Heart left ventricle (tissue), 16 donors: ENCODE measurements at places on chromosomes 12 and 14. TPM values are rescaled to one million over a fixed set of nuclear protein-coding genes. Genes with fewer than 3 reads are reported as not detected.
A peak's percentile ranks its signal among the peaks of the same experiment; 100 is the strongest.

DNA sequence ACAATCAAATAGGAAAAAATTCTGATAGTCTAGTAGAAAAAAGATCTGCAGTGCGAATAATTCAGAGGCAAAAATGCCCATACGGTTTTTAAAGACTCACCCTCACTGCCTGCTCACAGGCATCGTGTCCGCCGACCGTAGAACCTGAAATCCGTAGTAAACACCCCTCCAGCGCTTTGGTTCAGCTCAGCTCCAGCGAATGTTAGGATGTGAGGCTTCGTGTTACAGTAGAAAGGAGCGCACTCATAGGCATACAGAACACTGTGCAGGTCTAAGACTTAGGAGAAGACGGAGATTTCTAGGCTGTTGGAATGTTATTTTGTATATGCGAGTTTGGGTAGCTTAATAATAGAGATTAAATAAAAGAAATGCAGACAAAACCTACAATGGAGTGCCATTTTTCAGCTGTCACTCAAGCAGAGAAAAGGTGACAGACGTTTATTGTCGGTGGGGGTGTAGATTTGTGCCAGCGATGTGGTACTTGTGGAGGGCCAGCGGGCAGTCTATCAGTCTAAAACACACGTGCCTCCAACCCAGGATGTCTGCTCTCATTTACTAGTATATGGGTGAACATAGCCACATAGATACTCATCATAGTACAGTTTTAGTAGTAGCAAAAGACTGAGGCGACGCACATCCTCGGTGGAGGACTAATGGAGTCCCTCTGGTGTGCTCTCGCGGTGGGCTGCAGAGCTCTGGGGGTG lies 25.7 kb downstream of the SFSWAP start:
- no peak for DNase-seq
- H3K4me3 ChIP-seq: no peak overlapping the region
- no peaks in the 10 kb centered on the region for H3K27me3 ChIP-seq
- H3K36me3 ChIP-seq: peaks cover 89% of the 10 kb centered on the region
- no peak overlapping the region for H3K27ac ChIP-seq
- H3K4me1 ChIP-seq: no peaks in the 10 kb centered on the region

- no peak overlapping the region for H3K4me3 ChIP-seq
- H3K4me1 ChIP-seq: no peaks in the 10 kb centered on the region
- no peak for DNase-seq
- no peak overlapping the region for H3K27ac ChIP-seq
Measured at GRCh38 chr14:47264842-47265241, 410.6 kb downstream of the MDGA2 start.

DNA sequence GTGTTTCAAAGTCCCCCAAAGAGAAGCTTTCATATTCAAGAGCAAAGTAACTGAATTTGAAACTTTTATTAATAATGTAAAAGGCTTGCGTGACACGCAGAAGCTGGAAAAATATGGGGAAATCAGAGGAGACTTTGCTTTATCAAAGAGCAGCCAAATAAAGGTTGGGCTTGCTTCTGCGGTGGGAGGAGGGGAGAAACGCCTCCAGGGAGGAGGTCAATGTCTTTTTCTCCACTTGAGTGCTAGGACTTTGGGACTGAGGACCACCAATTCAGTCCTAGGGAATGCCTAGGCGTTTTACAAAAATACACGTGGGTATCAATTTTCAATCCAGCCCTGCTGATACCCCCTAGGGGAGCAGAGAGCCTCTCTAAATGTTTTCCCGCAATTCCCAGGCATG lies 60.9 kb upstream of the FZD10 start:
- no peak overlapping the region for H3K27ac ChIP-seq
- H3K36me3 ChIP-seq: no peaks in the 10 kb centered on the region
- no peak for DNase-seq
- no peak overlapping the region for H3K4me3 ChIP-seq
- H3K4me1 ChIP-seq: peaks cover 4% of the 10 kb centered on the region
- no peaks in the 10 kb centered on the region for H3K27me3 ChIP-seq

- no peak overlapping the region for H3K27ac ChIP-seq
- H3K4me1 ChIP-seq: peaks cover 19% of the 10 kb centered on the region
- H3K27me3 ChIP-seq: no peaks in the 10 kb centered on the region
- H3K36me3 ChIP-seq: no peaks in the 10 kb centered on the region
- no peak for DNase-seq
- H3K4me3 ChIP-seq: no peak overlapping the region
Measured at GRCh38 chr14:102507081-102507856, 2.3 kb downstream of the ANKRD9 start.

DNA sequence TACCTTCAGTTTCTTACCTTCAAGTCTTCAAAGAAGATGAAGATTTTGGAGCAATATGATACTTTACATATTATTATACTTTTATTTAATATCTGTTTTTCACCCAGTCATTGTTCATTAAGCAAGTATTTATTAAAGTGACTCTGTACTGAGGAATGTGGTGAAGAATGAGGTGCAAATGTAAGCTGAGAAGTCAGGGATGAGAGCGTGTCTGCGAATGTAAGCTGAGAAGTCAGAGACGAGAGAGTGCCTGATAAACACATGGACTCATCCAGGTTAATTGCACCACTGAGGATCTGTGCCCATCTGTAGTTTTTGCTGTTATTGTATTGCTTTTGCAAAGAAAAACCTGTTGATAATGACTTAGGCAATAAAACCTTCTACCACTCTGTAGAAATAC lies 211.9 kb upstream of the FAR2 start:
- H3K27me3 ChIP-seq: no peaks in the 10 kb centered on the region
- H3K36me3 ChIP-seq: no peaks in the 10 kb centered on the region

DNA sequence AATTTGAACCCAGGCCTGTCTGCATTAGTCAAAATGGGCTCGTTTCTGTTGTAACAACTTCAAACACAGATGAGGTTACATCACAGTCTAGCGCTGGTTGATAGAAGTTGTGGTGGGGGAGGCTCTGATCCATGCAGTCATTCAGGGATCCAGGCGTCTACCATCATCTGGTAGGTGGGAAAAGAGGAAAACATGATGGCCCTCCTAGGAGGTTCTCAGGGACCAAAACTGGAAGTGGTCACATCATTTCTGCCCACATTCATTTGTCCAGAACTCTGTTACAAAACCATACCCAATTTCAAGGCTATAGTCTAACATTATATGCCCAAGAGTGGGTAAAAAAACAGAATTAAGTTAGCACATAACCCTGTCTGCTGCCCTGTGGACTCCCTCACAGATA lies 135.1 kb downstream of the PHETA1 start:
- H3K27ac ChIP-seq: no peak overlapping the region
- no peak for DNase-seq
- no peaks in the 10 kb centered on the region for H3K36me3 ChIP-seq
- no peak overlapping the region for H3K4me3 ChIP-seq
- H3K27me3 ChIP-seq: no peaks in the 10 kb centered on the region
- H3K4me1 ChIP-seq: no peaks in the 10 kb centered on the region

GRCh38 chr12:22276313-22276712 lies 58.2 kb downstream of the ST8SIA1 start:
- no peaks in the 10 kb centered on the region for H3K4me1 ChIP-seq
- DNase-seq: no peak
- H3K27ac ChIP-seq: peak overlapping the region; percentile 73
- H3K4me3 ChIP-seq: no peak overlapping the region

KRT2 gene
- not detected for total RNA-seq

DNA sequence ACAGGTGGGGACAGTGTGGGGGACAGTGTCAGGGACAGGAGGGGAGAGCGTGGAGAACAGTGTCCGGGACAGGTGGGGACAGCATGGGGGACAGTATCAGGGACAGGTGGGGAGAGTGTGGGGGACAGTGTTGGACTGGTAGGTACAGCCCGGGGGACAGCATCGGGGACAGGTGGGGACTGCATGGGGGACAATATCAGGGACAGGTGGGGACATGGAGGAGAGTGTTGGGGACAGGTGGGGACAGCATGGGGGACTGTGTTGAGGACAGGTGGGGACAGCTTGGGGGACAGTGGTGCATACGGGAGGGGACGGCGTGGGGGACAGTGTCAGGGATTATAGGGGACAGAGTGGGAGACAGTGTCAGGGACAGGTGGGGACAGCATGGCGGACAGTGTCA lies 212.3 kb downstream of the TMEM121 start:
- H3K4me1 ChIP-seq: no peaks in the 10 kb centered on the region
- no peaks in the 10 kb centered on the region for H3K27me3 ChIP-seq
- H3K4me3 ChIP-seq: no peak overlapping the region
- H3K36me3 ChIP-seq: no peaks in the 10 kb centered on the region
- H3K27ac ChIP-seq: no peak overlapping the region

COQ10A gene
- total RNA-seq: 115 TPM

KIF5A gene
- total RNA-seq: not detected

- H3K27me3 ChIP-seq: no peaks in the 10 kb centered on the region
- peak overlapping the region; percentile 39 for H3K27ac ChIP-seq
- peaks cover 24% of the 10 kb centered on the region for H3K4me1 ChIP-seq
- H3K36me3 ChIP-seq: no peaks in the 10 kb centered on the region
Measured at GRCh38 chr12:40011775-40012129, 94.1 kb downstream of the SLC2A13 start.

- peaks cover 99% of the 10 kb centered on the region for H3K36me3 ChIP-seq
- H3K4me3 ChIP-seq: no peak overlapping the region
- H3K4me1 ChIP-seq: no peaks in the 10 kb centered on the region
- no peaks in the 10 kb centered on the region for H3K27me3 ChIP-seq
- H3K27ac ChIP-seq: no peak overlapping the region
Measured at GRCh38 chr14:64126548-64126947, 167.6 kb downstream of the ESR2 start.

GRCh38 chr14:91482263-91483013 lies 27.7 kb downstream of the PPP4R3A start:
- H3K4me1 ChIP-seq: peaks cover 26% of the 10 kb centered on the region
- peaks cover 94% of the 10 kb centered on the region for H3K36me3 ChIP-seq
- H3K4me3 ChIP-seq: no peak overlapping the region
- DNase-seq: no peak

- no peak overlapping the region for H3K4me3 ChIP-seq
- no peaks in the 10 kb centered on the region for H3K4me1 ChIP-seq
- peaks cover 30% of the 10 kb centered on the region for H3K36me3 ChIP-seq
- DNase-seq: peak; percentile 70
- no peaks in the 10 kb centered on the region for H3K27me3 ChIP-seq
- no peak overlapping the region for H3K27ac ChIP-seq
Measured at GRCh38 chr12:56206452-56207166, 15.1 kb downstream of the RNF41 start.

DNA sequence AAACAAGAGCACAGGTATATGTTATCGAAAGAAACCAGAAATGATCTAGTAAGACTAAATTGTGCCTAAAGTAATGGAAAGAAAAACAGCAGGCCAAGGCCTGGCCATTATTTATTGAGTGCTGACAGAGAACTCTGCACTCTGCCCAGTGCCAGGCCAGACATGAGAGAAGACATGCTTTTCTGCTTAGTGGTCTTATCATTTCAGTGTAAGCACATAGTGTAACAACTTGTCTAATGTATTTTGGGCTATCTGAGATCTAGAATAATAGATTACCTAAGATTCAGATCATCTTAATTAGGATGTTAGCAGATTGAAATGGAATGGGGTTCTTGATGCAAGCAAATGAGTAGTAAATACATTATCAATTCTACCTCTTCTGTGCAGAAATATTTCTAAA lies 278.3 kb downstream of the AKAP6 start:
- no peak for DNase-seq
- peaks cover 33% of the 10 kb centered on the region for H3K4me1 ChIP-seq
- H3K27ac ChIP-seq: no peak overlapping the region

GRCh38 chr14:65035049-65035448 lies 48.4 kb downstream of the FNTB start:
- peaks cover 33% of the 10 kb centered on the region for H3K36me3 ChIP-seq
- H3K4me1 ChIP-seq: peaks cover 18% of the 10 kb centered on the region
- peak overlapping the region; percentile 9 for H3K27ac ChIP-seq
- peak; percentile 60 for DNase-seq

DNA sequence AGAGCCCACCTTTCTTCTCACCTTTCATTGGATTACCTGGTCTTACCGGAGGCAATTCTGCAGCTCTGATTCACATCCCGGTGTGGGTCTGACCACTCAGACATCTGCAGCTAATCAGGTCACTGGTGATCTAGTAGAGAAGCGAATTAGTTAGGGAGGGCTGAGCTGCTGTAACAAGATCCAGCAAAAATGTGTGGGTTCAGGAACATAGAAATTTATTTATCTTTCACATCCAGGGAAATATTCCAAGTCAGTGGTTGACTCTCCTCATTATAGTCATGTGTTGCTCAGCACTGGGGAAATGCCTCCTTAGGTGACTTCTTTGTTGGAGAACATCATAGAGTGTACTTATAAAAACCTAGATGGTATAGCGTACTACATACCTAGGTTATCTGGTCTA lies 218.7 kb upstream of the PELI2 start:
- no peak overlapping the region for H3K27ac ChIP-seq
- no peak overlapping the region for H3K4me3 ChIP-seq
- no peaks in the 10 kb centered on the region for H3K4me1 ChIP-seq
- H3K36me3 ChIP-seq: no peaks in the 10 kb centered on the region
- H3K27me3 ChIP-seq: no peaks in the 10 kb centered on the region

LIN52 gene
- 9.5 TPM for total RNA-seq

DNA sequence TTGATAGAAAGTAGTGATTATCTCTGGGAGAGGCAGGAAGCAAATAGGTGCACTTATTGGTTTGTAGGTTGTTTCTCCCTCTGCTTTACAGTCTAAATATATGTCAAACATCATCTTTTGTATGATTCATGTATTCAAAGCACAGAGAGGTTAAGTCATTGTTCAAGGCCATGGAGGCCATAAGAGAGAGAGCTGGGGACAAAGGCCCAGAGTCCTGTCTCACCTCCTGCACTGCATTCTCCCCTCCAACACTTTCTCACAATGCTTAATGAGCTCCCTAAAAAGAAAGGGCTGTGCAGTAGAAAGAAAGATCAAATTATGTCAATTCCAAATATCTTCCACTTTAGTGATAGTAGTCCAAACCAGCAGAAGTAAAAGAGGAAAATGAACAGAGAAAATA lies 180.4 kb upstream of the DIO3 start:
- no peak for DNase-seq
- H3K4me3 ChIP-seq: no peak overlapping the region
- H3K4me1 ChIP-seq: no peaks in the 10 kb centered on the region
- H3K36me3 ChIP-seq: no peaks in the 10 kb centered on the region
- no peaks in the 10 kb centered on the region for H3K27me3 ChIP-seq
- H3K27ac ChIP-seq: no peak overlapping the region
